ENCODE measurements at places on chromosomes 1 and 21.

DNA sequence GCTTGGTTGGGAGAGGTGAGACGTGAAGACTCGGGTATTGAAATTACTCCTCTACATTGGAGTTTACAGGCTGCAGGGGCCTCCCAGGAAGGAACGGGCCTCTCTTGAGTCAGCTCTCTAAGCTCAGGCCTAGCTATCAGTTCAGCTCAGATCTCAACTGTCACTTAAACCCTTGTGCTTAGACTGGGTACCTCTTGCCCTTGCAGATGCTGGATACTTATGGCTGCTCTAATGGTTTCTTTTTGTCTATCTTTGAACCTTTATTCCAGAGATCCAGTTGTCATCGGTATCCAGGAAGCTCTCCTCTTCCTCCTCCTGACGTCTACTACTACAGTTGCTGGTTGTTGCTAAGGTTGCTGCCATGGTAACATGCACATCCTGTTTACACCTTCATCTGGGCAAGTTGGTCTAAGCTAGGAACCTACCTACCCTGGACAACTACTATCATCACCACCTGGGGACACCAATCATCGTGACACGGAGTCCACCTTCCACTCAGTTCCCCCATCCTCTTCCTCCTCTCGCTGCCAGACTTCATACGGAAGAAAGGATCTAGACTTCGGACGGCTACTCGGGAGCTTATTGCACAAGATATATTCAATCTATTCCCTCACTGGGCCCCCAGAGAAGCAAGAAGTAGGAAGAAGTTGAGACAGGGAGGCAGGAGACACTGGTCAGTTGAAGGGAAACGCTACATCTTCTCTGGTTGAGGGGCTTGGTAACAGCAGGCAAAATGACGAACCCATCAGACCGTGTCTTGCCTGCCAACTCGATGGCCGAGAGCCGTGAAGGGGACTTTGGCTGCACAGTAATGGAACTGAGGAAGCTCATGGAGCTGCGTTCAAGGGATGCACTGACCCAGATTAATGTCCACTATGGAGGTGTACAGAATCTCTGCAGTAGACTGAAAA lies 56.1 kb downstream of the ATP2B4 start:
- DNase-seq = peak; percentile 56

GRCh38 chr21:46317710-46318463 lies 5.8 kb downstream of the C21orf58 start:
- no peak for DNase-seq

- no peak for DNase-seq
Measured at GRCh38 chr1:118979754-118980575, 8.2 kb downstream of the TBX15 start.

- no peak for DNase-seq
Measured at GRCh38 chr1:25020851-25021590, 90.9 kb upstream of the RUNX3 start.

- no peak for DNase-seq
Measured at GRCh38 chr1:170823120-170823519, 112.2 kb upstream of the MROH9 start.

DNA sequence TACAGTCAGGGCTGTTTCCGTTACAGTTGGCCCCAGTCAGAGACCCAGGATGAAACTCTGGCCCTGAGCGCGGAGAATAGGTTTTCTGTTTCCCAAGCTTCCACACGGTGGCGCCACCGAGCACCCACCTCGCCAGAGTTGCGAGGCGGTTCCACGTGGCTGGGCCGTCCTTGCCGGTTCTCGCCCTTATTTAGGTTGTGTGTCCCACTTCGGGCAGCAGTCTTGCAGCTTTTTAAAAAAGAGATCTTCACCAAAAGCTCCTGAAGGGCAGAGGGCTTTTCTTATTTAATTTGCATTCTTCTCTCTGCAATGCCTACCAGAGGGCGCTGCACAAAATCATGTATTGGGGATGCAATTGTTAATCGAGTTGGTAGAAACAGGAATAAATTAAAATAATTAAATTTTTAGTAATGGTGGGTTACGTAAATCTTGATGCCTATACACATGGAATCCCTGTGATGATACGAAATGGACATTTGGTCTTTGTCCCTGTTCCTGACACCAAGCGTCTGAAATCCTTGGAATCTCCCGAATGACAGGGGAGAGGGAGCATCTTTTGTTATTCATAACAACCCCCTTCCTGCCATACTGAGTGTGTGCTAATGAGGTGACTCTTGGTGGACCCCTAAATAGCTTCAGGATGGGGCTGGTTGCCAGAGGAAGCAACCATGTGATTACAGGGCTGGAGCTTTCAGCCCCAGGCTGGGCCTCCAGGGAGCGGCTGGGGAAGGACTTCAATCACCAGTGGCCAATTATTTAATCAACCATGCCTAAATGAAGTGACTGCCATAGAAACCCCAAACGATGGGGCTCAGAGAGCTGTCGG lies 5.6 kb upstream of the S100A7 start:
- DNase-seq = peak; percentile 67

DNA sequence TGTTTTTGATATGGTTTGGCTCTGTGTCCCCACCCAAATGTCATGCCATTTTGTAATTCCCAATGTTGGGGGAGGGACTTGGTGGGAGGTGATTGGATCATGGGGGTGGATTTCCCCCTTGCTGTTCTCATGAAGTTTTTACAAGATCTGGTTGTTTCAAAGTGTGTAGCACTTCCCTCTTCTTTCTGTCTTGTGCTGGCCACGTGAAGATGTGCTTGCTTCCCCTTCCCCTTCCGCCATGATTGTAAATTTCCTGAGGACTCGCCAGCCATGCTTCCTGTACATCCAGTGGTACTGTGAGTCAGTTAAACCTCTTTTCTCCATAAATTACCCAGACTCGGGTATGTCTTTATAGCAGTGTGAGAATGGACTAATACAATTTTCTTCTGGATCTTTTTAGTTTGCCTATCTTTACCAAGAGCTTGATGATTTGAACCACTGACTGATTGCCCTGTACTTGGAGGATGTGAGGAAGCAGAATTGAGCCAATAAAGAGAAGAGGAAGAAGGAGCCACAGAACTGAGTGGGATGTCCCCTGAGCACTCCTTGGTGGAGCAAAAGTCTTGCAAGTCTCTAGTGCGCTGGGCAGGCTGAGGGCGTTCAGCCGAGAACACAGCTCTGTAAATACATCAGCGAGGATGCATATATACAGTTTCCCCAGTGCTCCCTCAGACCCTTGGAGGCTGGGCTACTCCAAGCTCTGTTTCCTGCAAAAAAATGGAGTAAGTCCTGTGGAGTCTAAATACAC lies 102.6 kb downstream of the CYYR1 start:
- DNase-seq = no peak

DNA sequence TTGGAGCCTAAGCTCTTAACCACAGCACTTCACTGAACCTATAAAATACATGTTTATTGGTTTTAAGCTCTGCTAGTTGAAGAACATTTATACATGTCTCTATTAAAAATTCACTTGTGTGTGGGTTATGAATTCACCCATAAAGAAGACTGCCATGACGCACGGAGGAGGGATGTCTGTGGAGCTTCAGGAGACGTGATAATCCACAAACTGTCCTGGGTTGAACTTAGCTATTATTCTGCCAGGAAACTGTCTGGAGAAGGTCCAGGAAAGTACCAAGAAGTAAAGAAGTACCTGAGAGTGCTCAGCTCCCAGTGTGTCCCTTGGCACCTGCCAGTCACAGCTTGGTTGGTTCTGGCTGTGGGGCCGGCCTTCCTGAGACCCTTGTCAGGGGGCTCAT lies 56.3 kb downstream of the DDR2 start:
- no peak for DNase-seq

DNA sequence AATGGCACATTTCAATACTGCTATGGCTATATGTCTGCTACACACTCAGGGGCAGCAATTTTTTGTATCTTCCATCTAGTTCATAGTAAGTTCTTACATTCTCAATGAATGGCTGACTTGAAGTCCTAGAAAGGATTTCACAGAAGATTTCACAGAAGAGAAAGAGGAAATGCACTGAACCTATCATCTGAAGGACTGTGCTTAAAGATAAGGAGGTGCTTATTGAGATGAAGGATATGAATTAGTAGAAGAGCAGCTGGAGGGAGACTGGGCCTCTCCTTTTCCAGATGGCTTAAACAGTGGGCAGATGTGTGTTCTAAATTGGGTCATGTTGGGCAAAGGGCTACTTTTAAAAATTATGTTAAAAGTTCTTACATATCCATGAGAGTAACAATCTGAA lies 14.6 kb downstream of the ADAR start:
- no peak for DNase-seq

- no peak for DNase-seq
Measured at GRCh38 chr21:34197561-34197960, 124.2 kb downstream of the MRPS6 start.

- no peak for DNase-seq
Measured at GRCh38 chr1:198638894-198639635, at the start of gene PTPRC. TSS of gene PTPRC (plus strand) at chr1:198639040. CDS start at chr1:198639269, 229 bp downstream.

GRCh38 chr1:99240621-99241020 lies 23.7 kb upstream of the PLPPR4 start:
- DNase-seq = no peak

DNA sequence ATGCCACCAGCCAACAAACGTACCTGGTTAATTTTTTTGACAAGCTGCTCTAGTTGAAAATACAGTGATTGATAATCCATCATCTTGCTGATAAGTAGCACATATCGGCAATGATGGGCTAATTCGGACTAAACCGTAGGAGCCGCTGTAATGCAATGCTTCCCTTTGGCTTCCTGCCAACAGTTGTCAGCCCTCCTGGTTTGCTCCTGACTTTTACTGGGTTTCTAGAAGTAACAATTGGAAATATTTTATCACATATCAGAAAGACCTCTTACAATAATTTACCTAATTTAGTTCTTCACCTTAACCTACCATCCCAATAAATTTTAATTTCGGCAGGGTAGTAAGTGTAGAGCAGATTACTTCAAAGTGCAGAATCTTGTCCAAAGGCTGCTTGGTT lies 148.5 kb downstream of the DHRS3 start:
- DNase-seq = no peak

DNA sequence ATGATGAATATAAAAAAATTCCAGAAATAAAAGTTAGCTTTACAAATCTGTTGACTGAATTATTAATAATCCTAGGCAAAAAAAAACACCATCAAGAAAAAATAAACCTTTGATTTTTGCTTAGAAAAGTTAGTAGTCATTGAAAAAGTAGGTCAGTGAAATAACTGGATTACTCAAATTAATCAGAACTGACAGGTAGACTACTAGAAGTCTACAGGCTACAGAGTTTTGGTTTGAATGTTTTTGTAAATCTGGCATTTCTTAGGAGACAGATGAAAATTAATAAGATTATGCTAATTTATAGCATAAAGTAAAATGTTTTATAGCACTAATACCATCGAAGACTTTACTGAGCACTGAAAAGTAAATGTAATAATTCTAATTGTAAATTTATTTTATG lies 511.9 kb downstream of the PTPRC start:
- DNase-seq = no peak
